ENCODE measurements at places on chromosomes 2 and 18.

DNA sequence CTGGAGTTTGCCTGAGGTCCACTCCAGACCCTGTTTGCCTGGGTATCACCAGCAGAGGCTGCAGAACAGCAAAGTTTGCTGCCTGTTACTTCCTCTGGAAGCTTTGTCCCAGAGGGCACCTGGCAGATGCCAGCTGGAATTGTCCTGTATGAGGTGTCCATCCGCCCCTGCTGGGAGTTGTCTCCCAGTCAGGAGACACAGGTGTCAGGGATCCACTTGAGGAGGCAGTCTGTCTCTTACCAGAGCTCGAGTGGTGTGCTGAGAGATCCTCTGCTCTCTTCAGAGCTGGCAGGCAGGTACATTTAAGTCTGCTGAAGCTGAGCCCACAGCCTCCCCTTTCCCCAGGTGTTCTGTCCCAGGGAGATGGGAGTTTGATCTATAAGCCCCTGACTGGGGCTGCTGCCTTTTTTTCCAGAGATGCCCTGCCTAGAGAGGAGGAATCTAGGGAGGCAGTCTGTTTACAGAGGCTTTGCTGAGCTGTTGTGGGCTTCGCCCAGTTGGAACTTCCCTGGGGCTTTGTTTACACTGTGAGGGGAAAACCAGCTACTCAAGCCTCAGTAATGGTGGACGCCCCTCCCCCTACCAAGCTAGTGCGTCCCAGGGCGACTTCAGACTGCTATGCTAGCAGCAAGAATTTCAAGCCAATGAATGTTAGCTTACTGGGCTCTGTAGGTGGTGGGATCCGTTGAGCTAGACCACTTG is 34.7 kb downstream of the TFPI start:
- DNase-seq, result no peak

GRCh38 chr18:58497845-58498244 is 131.0 kb downstream of the ALPK2 start:
- DNase-seq, result no peak

DNA sequence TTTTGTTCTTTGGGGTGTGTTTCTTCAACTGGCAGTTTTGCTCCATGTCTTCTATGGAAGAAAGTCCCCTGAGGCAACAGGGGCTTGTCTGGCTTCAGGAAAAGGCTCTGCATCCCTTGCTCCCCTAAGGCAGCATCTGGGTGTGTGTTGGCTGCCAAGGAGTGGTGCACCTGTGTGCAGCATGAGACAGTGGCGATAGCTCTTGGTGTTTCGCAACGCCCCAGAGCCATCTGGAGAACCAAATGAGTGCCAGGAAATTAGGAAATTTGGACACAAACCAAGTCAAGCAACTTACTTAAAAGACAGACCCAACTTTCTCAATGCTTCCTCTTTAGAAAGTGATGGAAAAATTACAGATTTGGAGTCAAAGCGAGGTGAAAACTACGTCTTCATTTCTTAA is 1044.4 kb upstream of the CNTNAP5 start:
- no peak for DNase-seq

DNA sequence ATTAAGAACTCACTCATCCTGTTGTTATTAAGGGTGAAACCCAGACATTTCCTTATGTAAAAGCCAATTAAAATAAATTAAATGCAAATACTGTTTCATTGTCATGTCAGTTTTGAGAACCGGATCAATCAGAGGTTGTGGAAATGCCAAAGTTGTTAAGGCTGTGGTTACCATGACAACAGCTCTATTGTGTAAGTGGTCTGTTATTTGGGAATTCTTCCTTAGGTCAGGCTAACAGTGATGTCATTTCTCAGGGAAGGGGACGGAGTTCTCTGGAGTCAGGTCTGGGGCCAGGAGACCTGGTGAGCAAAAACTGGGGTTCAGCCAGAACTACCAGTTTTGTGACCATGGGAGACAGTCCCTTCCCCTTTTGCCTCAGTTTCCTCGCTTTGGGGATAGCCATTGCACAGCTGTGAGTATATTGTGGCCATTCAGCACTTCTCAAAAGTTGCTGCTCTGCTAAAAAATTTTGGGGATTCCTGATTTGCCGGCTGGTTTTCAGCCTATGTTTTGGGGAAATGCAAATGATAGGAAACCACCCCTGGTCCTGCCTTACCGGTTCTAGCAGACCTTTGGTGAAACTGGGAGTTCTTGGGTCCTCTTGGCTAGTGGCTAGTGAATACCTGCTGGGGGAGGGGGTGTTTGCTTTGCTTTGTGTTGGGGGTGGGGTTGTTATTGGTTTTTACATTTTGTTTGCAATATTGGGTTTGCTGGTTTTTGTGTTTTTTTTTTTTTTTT is 21.6 kb downstream of the HPCAL1 start:
- no peak for DNase-seq

- no peak for DNase-seq
Measured at GRCh38 chr18:45715212-45715780, 8.7 kb upstream of the SLC14A1 start.

DNA sequence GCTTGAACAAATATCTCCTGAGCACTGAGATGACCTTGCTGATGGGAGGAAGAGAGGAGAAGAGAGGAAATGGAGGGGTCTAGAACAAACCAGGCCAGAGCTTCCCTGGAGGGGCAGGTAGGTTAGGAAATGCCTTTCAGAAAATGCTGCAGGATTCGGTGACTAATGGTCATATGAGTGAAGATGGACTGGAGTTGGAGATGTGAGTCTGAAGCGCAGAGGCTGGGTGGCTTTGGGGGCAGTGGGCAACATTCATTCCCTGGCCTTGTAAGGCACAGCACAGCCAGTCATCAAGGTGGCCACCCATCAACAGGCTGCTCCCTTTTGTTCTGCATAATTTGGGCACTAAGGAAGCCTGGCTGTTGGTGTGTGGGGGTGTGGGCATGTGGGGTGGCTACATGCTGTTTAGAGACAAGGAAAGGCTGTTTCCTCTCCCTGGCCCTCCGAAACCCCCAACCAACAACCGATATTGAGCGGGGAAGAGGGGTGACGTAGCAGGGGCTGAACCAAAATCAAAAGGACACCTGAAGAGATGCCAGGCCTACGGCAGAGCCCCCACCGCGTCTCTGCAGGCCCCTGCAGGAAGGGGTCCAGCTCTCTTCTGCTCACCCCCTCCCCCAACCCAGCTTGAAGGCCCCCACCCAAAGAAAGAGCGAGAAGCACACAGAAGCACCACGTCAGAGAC is 1.5 kb downstream of the SLC30A3 start:
- DNase-seq, result no peak

- DNase-seq, result no peak
Measured at GRCh38 chr18:55248495-55248894, 289.2 kb upstream of the CCDC68 start.
